ENCODE measurements at places on chromosomes 12 and 14.

DNA sequence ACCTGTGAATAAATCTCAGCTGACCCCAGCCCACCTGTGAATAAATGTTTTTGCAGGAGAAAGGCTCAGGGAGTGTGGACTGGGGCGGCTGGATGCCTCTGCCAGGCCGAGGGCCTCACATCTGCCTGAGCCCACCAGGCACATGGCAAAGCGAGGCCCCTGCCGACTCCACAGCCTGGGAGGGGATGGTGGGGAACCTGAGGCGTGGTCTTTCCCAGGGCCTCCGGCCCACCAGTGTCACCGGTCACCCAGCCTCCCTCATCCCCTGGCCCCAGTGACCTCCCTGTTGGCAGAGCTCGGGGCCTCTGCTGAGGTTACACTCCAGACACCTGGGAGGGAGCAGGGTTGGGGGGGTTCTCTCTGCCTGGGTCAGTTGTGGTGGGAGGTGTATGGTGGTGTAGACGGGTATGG lies 8.2 kb downstream of the NOC4L start:
- DNase-seq, result no peak

- DNase-seq, result no peak
Measured at GRCh38 chr12:99170037-99170436, 477.5 kb upstream of the GARIN6 start.

DNA sequence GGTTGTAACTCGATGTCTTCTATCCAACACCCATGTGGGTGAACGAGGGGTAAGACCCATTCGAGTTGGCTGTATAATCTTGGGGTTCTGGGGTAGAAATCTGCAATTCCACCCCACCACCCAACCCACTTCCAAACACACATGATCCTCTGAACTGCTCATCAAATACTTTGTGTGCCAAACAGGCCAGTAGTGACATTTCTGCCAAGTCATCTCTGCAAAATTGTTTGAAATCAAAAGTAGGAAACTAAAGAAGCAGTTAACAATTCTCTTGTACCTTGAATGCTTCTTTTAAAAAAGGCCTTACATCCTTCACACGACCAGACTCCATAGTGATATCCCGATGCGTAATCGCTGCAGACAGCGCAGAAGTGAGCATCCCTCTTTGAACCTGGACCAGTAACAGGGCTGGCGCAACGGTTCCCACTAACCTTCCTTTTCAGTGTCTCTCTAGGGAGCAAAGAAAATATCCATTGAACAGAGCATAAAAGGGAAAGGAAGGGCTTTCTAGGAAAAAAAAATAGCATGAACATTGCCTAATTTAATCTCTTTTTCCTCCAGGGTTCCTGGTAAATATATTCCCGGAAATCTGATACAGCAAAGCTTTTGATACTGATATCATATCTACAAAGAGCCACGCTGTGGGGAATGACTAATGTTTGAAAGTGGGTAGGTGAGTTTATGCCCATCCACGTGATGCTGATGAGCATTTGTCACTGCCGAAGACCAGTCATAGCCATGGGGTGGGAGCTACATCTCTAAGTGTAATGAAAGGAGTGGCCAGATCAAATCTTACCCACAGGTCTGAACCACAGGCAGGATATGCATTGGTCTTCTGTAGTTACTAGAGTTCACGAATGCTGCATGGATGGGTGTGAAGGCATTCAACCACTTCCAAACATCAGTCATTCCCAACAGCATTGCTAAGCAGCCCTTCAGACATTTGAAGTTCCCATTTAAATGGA lies 14.2 kb downstream of the ESR2 start:
- no peak for DNase-seq

DNA sequence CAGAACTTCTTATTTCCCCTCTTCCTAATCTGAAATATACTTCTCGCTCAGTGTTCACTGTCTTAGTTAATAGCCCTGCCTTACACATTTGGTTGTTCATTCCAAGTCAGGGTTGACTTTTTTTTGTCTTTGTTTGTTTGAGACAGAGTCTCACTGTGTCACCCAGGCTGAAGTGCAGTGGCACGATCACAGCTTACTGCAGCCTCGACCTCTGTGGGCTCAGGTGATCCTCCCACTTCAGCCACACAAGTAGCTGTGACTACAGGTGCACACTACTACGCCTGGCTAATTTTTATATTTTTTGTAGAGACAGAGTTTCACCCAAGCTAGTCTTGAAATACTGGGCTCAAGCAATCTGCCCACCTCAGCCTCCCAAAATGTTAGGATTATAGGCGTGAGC lies 42.3 kb upstream of the PRPF39 start:
- DNase-seq, result no peak

GRCh38 chr14:104530646-104531045 lies 48.9 kb upstream of the C14orf180 start:
- DNase-seq, result no peak

DNA sequence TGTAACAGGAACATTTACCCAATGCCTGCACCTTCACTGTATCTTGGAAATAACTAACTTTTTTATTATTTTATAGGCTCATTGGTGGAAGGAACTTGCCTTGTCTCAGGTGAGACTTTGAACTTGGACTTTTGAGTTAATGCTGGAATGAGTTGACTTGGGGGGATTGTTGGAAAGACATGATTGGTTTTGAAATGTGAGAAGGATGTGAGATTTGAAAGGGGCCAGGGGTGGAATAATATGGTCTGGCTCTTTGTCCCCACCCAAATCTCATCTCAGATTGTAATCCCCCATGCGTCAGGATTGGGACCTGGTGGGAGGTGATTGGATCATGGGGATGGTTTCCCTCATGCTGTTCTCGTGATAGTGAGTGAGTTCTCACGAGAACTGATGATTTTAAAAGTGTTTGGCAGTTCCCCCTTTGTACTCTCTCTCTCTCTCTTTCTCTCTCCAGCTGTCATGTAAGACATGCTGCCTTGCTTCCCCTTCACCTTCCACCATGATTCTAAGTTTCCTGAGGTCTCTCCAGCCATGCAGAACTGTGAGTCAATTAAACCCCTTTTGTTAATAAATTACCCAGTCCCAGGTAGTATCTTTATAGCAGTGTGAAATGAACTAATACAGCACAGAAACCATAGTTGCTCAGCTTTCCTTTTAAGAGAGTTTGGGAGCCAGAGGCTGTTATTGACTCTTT lies 244.1 kb downstream of the BTG1 start:
- DNase-seq, result no peak

GRCh38 chr12:15910468-15910863 lies 666 bp upstream of the DERA start:
- DNase-seq, result no peak

GRCh38 chr12:32535288-32535999 lies 136.1 kb downstream of the FGD4 start:
- DNase-seq, result peak; percentile 78

- no peak for DNase-seq
Measured at GRCh38 chr12:126807312-126807865, 1459.6 kb upstream of the TMEM132C start.

GRCh38 chr14:99183311-99183710 lies 88.7 kb downstream of the BCL11B start:
- no peak for DNase-seq

DNA sequence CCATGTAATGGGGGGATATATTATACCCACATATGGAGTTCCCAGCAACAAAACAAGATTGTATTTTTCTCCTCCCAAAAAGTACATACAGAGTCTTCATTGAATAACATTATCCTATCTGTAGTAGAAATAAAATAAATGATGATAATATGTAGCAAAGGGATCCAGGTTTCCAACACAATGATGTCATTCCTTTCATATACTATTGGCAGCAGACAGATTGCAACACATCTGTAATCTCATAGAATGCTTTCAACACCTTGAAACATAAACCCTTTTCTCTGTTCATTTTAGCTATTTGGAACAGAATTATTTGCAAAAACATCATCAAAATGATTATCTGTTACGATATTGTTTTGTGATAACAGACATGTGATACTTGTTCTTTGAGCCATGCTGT lies 317.6 kb downstream of the DPF3 start:
- DNase-seq, result no peak

DNA sequence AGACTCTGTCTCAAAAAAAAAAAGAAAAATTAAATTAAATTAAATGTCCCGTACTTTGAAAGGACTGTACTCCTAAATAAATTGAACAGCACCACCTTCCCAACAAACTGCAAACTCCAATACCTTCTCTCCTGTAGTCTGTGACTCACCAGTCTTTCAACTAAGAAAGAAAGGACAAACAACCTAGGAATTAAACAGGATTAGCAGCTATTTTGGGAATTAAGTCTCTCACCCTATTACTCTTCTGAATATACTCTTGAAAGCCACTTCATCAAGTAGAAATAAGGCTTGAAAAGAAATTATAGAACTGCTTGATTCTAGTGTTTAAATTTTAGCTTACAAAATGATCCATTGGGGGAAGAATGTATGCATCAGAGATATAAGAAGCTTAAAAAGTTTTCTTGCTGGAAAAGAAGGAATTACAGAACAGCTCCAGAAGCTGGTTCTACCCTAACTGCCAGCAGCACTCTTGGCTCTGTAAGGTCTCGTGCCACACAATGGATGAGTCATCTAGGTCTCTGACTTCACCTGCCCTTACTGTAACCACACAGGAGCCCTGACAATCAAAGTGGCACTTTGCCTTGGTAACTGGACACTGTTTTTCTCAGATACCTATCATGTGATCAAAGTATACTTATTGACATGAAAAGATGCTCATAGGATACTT lies 57.0 kb upstream of the CERS5 start:
- DNase-seq, result no peak

- DNase-seq, result no peak
Measured at GRCh38 chr14:68085742-68086141, 266.2 kb downstream of the RAD51B start.

- no peak for DNase-seq
Measured at GRCh38 chr14:22168092-22168955, 420.7 kb downstream of the DAD1 start.

GRCh38 chr12:116418551-116418950 lies 140.6 kb upstream of the MAP1LC3B2 start:
- no peak for DNase-seq

DNA sequence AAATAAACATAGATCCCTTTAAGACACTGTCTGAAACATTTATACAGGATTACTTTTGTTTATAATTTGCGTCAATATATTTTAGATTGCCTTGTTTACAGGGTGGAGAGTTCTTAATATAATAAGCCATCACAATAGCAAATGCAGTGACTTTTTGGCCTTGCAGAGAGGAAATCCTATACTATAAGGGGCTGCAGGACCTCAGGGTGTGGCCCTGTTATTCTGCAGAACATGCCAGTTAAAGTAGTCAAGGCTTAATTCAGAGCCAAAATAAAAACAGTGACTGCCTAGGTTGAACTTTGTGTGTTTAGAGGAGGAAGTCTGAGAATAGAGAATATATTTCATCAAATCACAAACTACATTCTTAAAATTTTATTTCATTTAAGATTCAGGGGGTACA lies 381.6 kb downstream of the DUSP6 start:
- DNase-seq, result no peak

- DNase-seq, result no peak
Measured at GRCh38 chr12:120977531-120978295, 630 bp upstream of the HNF1A start.

- DNase-seq, result no peak
Measured at GRCh38 chr14:68198713-68199495, 379.3 kb downstream of the RAD51B start.

DNA sequence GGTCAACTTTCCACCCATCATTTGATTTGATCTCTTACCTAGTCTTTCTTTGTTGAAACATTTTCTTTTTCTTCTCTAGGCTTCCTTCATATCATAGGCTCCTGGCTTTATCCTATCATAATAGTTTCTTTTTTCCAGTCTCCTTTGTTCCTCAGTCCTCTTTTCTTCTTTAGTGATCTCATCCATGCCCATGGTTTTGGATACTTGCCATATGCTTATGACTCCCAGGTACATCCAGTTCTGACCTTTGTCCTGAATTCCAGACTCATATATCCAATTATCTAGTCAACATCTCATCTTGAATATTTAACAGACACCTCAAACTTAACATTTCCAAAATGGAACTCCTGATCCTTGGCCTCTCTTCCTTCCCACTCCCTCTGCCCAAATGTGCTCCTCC lies 36.1 kb upstream of the KRAS start:
- DNase-seq, result no peak

DNA sequence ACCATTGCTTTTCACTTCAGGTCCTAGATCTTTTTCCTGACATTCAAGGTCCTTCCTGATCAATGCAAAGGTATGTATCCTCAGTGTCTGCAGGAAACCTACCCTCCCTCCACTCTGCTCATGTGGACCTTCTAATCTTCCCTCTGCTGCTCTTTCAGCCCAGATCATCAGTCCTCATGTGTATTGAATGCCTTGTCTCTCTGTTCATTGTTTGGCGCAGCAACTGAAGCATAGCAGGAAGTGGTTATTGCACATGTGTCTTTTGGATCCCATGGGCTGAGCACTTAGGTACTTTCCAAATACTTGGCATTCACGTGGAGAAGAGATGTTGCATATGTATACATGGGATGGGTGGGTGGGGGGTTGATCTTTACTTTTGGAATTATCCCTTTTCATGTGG lies 4.3 kb upstream of the NIN start:
- no peak for DNase-seq

GRCh38 chr12:22271023-22271422 lies 63.5 kb downstream of the ST8SIA1 start:
- no peak for DNase-seq

- no peak for DNase-seq
Measured at GRCh38 chr12:22329621-22330020, 4.9 kb downstream of the ST8SIA1 start.

- no peak for DNase-seq
Measured at GRCh38 chr12:27769142-27769673, 10.8 kb upstream of the KLHL42 start.

- no peak for DNase-seq
Measured at GRCh38 chr12:100138048-100138802, 4.4 kb downstream of the BLTP3B start.

DNA sequence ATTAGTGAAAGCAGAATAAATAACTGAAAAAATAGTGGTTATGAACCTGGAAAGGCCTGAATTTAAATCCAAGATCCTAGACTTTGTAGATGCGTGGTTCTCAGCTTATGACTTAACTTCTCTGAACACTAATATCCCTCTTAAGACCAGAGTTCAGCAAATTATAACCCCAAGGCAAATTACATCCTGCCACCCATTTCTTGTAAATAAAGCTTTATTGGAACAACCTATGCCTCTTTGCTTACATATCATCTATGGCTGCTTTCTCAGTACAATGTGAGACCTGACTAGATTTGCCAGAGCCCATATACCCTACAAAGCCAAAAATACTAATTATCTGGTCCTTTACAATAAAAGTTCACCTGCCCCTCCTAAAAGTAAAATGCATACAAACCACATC lies 199.1 kb downstream of the MED13L start:
- DNase-seq, result no peak

DNA sequence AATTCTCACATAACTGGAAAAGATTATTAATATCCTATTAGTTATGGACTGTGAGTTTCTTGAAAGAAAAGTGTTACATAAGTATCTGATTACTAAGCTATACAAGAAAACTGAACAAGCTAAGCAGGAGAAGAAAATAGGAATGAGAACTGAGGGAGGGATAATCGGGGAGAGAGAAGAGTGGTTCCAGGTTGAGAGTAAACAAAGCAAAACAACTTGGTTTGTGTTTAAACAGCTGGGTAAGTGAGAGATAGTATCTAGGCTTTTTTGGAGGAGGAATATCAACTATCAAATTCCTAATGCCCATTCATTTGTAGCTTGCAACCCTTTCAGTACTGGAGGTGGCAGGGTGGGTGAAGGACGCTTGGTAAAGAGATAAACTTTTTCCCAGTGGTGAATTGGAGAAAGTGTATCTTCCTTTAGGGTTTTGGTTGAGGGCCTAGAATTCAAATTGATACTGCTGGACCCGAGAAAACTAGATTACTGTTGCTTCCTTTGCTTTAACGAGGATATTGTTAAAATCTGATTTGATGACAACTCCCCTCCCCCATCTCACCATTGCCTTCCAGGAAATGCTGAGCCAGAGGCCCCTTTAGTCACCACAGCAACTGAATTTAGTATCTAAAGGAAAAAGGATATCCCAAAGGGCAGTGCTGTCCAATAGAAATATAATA lies 2.0 kb upstream of the SLC2A3 start:
- peak; percentile 41 for DNase-seq
